ENCODE measurements at places on chromosomes 7 and 10. TPM values are rescaled to one million over a fixed set of nuclear protein-coding genes. Genes with fewer than 3 reads are reported as not detected.

The PON1 gene
- total RNA-seq, result 0.64 TPM

The LRRC18 gene
- not detected for total RNA-seq

The FBXL13 gene
- 0.26 TPM for total RNA-seq

The UFSP1 gene
- total RNA-seq, result 6.9 TPM

The SPDYE16 gene
- not detected for total RNA-seq

The CFAP69 gene
- total RNA-seq, result 3.3 TPM

The TMEM254 gene
- 22.3 TPM for total RNA-seq

The ANKMY2 gene
- 14.3 TPM for total RNA-seq

The ITIH5 gene
- 0.12 TPM for total RNA-seq

The PTPN20 gene
- total RNA-seq, result 4.7 TPM

The XRCC2 gene
- total RNA-seq, result 3.3 TPM

The SPDYE5 gene
- not detected for total RNA-seq

The BICC1 gene
- 17.7 TPM for total RNA-seq

Data from A549 treated with GW870086 at 1 μM for 4 hours (cell line).